ENCODE measurements at places on chromosomes 1 and 21.

DNA sequence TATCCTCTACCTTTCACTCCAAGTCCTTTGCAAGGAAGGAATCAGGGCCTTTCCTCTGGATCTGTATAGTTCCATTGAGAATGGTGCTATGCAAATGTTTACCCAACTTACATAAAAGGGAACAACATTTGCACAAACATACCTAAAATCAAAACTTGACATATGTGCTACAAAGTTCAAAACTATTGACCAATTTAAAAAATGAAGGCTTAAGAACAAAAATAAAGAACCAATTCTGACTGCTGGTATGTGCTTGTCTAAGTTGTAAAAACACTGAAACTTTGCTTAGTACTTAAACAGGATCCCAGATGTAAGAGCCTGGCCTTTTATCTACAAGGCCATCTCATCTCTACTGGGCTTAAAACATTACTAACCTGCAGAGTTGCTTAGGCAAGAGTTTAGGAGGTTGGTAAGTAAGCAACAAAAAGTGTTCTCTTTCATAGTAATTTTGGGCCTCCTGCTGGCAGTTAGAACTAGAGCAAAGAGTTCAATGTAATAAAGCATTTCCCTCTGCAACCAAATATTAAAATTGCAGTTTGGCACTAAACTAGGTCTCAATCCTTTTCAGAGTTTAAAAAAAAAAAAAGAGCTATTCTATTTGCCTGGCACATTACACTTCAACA lies 2.0 kb downstream of the SCMH1 start:
- DNase-seq: no peak

GRCh38 chr1:47624531-47624930 lies 186.7 kb downstream of the FOXD2 start:
- DNase-seq: peak; percentile 3

DNA sequence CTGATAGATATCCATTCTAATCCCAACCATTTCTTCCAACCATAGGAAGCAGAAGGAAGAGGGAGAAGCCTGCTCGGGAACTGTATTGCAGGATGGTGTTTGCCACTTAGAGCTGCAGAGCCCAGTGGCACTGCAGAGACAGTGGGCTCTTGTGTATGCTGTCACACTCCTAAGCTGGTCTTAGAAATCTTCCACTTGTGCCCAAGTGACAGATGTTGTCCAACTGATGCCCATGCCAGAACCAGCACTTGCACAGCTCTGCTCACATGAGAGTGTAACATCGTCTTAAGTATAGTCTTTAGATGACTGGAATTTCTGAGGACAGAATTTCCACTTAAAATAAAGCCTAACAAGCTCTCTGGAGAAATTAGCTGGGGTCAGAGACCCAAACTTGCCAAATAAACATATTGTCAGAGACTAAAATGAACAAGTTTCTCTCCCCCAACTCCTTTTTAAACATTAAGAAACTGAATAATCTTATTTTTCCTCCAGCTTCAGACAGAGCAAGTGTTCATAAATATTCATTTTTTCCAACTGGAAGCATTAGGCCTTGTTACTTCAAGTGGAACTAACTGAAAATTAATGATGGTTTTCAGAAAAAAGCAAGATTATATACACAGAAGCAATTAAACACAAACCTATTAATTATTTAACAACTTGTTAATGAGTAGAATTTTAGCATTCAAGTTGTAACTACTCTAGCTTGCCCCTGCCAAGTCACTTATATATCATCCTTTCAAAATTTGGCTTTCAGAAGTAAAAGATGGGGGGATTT lies 577.3 kb downstream of the AJAP1 start:
- no peak for DNase-seq

DNA sequence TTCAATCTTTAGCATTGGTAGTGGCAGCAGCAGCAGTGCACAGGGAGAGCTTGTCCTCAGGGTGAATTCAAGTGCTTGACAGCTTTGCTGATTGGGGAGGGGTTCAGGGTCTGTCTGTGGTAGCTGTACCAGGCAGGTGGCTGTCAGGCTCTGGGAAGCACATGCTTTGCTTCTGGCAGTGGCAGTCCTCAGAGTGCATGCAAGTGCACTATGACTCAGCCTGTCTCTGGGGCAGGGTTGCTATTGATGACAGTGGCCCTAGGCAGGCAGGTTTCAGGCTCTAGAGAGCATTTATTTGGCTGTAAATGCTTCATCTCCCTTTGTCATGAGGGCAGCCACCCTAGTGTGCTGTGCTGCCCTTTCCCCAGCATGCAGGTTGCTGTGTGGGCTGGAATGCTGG lies 251.9 kb upstream of the LRRC7 start:
- no peak for DNase-seq

DNA sequence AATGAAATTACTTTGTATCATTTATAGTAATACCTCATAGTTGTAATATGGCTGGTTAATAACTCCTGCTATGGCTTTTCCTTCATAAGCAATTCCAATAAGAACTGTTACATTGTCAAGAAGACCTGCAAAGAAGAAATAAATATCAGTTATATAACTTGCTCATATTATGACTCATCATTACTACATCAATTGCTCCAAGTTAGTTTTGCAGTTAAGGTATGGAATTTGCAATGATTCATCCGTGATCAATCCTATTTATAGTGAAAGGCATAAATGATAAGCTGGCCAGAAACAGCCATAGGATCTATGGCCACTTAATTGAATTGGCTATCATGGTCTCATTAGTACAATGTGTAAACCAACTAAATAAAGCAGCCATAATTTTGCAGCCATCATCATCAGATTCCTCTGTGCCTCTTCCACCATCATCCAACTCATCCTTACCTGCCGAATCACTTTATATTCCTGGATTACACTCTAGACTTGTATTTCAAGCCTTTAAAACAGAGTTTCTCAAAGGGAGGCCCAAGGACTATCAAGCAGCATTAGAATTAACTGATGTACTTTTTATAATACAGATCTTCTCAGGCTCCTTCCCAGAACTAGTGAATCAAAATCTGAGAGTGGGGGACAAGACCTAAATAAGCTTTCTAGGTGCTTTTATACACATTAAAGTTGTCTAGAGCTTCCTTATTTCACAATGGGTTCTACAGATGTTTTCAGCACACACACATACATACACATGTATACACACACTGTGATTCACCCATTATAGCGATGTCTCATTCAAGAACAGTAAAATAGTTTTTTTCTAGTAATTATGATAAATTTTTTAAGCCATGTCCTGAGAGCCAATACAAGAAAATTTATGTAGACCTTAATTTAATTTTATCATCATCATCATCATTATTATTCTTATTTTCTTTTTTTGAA lies 21.2 kb upstream of the EPRS1 start:
- DNase-seq: no peak

Data from NCI-H2171 (cell line).